ENCODE measurements at places on chromosomes 13 and 19.

DNA sequence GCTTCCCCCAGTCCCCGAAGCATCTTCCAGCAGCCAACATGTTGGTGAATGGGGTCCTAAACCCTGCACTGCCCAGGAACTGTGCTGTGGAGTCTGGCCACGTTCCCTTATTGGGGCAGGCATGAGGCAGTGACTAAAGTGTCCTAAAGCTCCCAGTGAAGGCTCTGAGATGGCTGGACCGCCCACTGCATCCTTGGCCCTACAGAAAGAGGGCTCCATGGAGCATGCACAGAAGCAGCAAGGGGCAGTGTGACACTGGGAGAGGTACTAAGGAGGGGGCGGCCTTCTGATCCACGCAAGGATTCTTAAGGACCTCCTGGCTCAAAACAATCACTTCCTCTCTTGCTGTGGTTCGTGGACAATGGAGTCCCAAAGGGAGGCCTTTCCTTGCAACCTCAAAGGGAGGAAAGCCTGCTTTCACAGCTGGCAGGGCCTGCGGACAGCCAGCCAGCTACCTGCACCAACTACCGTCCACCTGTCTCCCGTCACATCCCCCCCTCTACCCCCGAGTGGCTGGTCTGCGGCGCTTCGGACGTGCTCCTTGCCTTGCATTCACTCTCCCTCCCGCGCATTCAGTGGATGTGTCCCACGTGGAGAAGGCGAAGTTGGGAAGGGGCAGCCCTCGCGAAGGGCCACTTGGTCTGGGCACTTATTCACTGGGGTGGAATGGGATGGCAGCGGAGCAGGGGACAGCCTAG, 63.9 kb upstream of the STARD13 start:
- no peak for DNase-seq

DNA sequence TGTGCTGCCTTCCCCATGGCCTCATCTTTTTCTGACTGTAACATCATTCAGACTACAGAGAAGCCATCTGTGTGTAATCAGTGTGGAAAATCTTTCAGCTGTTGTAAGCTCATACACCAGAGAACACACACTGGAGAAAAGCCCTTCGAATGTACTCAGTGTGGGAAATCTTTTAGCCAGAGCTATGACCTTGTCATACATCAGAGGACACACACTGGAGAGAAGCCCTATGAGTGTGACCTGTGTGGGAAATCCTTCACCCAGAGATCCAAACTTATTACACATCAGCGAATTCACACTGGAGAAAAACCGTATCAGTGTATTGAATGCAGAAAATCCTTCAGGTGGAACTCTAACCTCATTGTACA, 17.2 kb upstream of the ZNF8 start:
- no peak for DNase-seq

GRCh38 chr13:51849145-51850101, 4.4 kb upstream of the TMEM272 start:
- peak; percentile 12 for DNase-seq

DNA sequence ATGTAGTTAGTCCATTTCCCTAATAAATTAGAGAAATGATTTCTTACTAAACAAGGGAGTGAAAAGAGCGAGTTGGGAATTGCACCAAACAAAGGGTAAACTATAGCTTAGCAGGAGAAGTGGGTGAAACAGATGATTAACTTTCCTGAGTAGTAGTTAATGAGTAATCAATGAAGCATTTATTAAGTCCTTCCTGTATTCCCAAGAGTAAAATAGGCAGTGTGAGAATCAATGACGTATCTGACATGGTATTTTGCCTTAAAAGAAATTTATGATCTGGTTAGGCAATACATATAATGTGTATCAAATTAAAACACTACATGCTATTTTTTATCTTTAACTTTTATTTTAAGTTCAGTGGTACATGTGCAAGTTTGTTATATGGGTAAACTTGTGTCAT, 142.8 kb downstream of the KLF5 start:
- no peak for DNase-seq

DNA sequence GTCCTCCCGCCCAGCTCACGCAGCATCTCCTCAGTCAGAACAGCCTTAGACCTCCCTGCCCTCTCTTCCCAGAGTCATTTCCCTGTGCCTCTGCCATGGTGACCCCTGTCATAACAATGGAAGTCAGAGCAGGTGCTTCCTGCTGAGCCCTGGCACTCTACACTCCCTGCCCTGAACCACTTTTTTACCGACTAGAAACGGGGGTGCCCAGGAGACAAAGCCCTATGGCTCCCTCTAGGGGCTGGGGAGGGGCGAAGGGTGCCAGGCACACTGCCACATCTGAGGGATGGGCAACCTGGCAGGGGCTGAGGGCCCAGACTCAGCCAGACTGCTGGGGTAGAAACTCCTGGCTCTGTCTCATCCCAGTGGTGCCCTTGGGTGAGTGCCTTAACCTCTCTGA, 16.4 kb downstream of the ZNF574 start:
- no peak for DNase-seq

GRCh38 chr13:85525411-85525810, 273.8 kb downstream of the SLITRK6 start:
- no peak for DNase-seq

GRCh38 chr13:31105020-31105795, 56.5 kb downstream of the HSPH1 start:
- DNase-seq = no peak

- peak; percentile 73 for DNase-seq
Observed at GRCh38 chr13:99859178-99860177, 112.1 kb downstream of the ZIC5 start.

DNA sequence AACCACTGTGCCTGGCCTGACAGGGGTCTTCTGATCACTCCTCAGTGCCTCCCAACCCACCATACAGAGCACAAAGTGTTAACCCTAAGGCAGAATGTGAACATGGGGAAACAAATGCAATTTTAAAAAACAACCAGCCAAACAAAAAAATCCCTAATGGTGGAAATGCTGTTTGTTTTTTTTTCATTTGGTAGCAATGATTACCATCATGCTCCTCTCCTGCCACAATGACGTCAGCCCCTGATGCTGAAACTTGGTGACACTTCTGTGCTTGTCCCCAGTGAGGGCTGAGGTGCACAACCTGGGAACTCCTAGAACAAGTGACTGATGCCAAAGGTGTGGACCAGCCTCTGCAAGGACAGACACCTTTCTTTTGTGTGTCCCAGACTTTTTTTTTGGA, 4.0 kb upstream of the TSPAN16 start:
- DNase-seq = no peak

DNA sequence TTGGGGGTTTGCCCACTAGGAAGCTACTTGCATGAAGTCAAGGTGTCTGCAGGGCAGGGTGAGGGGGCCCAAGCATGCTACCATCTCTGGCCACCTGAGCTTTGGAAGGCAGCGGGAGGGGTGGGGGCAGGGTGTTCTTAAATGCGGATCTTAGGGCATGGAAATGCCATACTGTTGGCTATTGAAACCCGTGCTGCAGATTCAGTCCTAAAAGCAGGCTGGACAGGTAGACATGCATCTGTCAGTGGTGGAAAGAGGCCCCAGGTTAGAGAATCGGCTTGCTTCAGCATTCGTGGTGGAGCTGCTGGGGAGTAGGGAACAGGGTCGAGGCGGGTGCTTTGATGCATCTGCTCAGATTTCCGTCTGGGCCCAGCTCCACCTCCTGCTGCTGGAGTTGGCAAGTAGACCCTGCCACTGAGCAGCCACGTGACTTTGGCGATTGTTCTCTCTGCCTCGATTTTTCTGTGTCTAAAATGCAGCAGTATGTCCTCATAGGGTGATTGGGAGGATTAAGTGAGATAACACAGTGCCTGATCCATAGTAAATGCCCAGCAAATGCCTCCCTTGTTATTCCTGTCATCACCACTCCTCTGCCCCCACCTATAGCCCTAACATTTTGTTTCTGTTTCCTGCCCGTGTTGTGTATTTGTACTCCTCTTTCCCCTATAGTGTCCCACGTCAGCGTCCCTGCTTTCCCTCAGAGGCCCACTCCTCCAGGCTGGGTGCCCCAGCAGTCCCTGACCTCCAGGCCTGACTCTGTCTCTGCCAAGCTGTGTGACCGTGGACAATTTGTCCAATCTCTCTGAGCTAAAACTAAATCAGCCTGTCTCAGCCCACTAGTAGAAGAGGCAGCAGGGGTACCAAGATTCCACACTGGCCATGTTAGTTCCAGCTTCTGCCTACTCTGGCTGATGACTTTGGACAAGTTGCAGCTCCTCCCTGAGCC, 5.8 kb downstream of the PPP1R37 start:
- DNase-seq = no peak

GRCh38 chr19:12665281-12665573, 1.3 kb downstream of the MAN2B1 start:
- no peak for DNase-seq

GRCh38 chr19:51712461-51713081, 11.2 kb downstream of the HAS1 start:
- no peak for DNase-seq

DNA sequence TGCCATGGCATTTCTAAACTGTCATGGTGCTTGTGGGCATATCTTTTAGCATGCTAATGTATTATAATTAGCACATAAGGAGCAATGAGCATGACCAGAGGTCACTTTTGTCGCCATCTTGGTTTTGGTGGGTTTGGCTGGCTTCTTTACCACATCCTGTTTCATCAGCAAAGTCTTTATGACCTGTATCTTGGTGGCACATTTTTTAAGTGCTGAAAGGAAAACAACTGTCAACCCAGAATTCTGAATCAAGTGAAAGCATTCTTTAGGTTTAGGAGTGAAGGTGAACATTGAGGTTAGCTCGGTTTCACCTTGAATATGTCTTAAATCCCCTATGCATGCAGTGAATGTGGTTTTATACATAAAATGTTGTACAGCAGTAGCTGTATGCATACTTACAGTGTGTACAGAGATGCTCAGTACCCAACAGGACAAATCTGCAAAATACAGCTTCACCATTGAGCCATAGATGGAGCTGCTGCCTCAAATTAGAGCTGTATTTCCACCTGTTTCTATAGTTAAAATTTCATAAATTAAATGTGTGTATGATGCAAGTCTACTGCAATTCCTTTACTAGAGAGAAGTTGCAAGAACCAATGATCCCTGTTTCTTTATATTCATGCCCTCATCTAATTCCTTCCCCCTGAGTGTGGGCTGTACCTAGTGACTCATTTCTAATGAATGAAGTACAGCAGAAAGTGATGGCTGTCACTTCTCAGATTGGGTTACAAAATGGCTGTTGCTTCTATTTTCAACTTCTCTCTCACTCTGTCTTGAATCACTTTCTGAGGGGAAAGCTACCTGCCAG, 25.2 kb upstream of the IGSF23 start:
- no peak for DNase-seq

DNA sequence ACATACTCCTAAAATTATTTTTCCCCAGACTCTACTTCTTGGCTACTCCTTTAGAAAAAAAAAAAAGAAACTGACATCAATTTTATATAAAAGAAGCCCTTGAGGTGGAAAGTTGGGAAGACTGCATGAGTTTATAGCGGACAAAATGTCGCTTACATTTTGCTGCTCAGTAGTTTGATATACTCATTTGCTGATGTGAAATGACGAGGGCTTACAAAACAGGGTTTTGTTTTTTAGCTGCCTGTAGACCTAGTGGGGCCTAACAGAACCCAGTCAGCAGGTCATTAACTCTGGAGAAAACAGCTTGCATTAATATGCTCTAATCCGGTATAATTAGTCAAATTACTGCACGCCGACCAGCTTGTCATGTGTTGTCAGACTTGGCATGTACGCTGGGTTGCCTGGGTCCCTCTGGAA, 37.6 kb upstream of the MAB21L1 start:
- no peak for DNase-seq

DNA sequence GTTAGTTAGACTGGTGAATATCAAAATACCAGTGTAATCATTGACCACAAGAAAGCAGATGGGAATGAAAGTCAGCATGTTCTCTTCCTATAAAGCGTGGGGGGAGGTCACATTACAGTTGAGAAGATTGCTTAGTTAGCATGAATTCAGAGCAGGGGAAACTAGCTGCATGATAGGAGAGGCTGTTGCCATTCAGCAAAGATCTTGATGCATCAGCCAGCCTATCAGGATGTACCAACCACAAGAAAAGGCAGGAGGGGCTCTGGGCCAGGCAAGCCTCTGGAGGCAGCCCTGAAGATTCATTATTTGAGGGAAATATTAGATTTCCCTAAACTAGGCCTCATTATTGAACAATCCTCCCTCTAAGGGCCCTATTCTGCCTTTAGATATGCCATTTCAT, 5.0 kb upstream of the MTMR6 start:
- no peak for DNase-seq

GRCh38 chr13:48826039-48826438, 149.7 kb upstream of the FNDC3A start:
- no peak for DNase-seq

DNA sequence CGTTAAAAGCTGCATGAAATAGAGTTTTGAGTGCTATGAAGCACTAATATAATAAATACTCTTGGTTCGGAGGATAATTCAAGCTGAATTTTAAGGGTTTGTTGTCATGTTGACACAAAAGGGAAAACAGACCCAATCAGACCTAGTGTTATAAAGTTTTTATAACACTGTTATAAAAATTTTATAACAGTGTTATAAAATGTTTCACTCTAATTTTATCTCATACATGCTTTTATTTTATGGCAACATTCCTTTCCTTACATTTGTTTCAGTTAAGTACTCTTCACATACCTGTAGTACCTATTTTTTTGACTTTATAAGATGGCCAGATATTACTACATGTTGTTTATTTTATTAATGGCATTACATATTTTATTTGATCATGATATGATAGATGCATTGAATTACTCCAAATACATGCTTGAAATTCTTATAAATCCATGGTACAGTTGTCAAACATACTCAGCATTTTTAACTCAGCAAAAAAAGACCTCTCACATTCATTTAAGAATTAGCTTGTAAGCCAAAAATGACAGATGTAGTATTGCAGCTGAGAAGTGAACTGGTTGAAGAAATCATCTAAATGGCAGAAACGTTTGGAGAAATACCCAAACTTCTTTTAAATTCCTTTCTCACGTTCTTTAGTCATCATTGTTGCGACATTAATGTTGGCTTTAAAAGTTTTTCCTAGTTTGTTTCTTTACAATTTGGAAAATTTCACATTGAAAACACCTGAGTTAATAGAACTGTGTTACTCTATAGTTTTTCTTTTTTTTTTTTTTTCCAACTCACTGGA, 104.5 kb downstream of the PIBF1 start:
- DNase-seq = no peak

GRCh38 chr13:47845981-47846380, 155.1 kb downstream of the SUCLA2 start:
- DNase-seq = no peak

DNA sequence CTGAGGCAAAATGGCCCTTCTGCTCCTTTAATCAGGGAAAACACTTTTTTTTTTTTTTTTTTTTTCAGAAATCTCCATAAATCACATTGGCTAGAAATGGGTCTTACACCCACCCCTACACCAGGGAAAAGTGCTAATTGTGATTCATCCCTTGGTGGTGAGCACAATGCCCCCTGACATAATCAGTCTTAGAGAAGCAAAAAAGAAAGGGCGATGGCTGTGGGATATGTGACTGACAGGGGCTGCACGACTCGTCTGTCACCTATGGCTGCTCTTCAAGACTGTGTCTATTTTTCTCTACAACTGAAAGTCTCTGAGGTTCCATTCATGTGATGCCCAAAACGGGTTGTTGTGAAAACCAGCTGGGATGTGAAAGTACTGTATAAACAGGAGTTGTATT, 3.6 kb upstream of the GPC6 start:
- no peak for DNase-seq
